Osteoblast (primary cell): ENCODE measurements at places on chromosomes 6 and 20. TPM values are rescaled to one million over a fixed set of nuclear protein-coding genes. Genes with fewer than 3 reads are reported as not detected.

HEY2 gene
- 2.2 and 2.4 TPM in 2 replicates for total RNA-seq

SLC17A4 gene
- not detected in 2 replicates for total RNA-seq

TBX18 gene
- total RNA-seq = 64.1 and 65.1 TPM in 2 replicates

GRCh38 chr20:10271494-10272219, 53.0 kb downstream of the SNAP25 start:
- no peak for DNase-seq

- no peak for DNase-seq
Observed at GRCh38 chr20:49210101-49210756, 9.0 kb upstream of the DDX27 start.

DNA sequence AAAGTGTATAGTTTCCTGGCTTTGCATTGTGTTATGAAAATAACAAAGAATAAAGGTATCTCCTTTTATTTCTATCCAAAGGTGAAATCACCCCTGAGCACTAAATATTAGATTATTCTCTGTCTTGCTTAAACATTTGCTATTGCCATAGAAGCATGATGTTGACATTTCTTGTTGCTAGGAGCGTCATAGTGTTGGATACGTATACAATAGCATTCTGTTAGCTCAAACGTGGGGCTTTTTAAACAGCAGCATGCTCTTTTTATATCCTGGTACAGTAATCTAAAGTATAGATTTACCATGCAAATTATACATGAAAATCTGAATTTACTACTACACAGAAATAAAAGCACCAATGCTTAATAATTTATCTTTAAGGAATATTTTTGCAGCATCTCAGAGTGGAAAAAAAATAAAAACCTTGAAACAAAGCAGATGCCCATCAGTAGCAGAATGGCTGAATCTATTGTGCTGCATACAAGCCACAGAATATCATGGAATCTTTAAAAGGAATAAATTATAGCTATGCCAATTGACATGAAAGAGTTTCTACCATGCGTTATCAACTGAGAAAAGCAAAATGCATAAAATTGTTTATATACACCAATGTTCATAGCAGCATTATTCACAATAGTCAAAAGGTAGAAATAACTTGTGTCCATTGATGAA, 9.6 kb upstream of the HSF2 start:
- DNase-seq = no peak

DNA sequence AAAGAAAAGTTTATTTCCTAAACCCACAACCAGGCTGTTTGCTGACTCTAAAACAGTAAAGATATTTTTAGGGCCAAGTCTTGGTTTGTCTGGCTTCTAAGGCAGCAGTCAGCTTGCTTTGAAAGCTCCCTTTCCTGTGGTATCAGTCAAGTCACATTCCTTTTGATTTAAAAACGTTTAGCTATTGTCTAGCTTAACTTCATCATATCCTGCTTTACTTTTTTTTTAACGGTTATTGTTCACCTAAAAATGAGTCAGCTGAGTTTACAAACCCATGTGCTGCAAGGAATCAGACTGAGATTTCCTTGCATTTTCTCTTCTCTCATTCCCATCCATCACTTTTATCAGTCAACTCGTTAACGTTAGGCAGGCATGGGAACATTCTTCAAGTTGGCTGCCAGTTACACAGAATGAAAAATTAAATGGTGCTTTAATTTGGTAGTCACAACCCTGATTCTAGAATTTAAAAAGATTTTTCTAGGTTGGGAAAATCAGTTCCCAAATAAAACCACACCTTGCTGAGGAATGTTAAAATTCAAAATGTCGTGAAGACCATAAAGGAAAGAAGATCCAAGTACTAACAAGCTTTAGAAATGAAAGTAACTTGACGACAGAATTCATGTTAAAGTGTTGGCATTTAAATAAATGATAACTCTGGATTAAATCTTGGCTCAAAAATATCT, 45.9 kb downstream of the ELOVL5 start:
- peak; percentile 93 for DNase-seq

GRCh38 chr6:1372690-1373089, 16.7 kb upstream of the FOXF2 start:
- DNase-seq = no peak

- DNase-seq = peak; percentile 81
Observed at GRCh38 chr20:62571669-62572344, 70.5 kb upstream of the SLCO4A1 start.
